ENCODE measurements at places on chromosomes 2 and 18.

DNA sequence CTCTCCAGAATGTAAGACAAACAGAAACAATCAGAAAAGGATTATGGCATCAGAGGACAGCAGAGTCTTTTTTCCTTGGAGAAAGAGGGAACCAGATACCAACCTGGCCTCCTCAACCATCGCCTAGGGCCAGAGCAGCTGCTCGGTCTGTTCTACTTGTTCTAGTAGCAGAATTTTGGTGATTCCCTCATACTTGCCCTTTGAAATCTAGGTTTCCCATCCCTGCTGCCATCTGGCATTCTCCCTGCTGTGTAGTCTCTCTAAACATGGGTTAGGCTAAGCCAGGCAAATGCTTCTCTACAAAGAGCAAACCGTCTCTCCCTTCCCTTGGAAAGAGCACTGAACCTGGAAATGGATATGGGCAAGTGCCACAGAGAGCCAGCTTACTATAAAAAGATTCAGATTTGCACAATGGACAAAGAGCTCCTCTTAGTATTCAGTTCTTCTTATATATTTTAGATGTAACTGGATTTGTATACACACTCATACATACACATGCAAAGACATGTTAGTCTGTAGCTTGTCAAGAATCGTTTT, 208.6 kb upstream of the ST6GAL2 start:
- DNase-seq = no peak

DNA sequence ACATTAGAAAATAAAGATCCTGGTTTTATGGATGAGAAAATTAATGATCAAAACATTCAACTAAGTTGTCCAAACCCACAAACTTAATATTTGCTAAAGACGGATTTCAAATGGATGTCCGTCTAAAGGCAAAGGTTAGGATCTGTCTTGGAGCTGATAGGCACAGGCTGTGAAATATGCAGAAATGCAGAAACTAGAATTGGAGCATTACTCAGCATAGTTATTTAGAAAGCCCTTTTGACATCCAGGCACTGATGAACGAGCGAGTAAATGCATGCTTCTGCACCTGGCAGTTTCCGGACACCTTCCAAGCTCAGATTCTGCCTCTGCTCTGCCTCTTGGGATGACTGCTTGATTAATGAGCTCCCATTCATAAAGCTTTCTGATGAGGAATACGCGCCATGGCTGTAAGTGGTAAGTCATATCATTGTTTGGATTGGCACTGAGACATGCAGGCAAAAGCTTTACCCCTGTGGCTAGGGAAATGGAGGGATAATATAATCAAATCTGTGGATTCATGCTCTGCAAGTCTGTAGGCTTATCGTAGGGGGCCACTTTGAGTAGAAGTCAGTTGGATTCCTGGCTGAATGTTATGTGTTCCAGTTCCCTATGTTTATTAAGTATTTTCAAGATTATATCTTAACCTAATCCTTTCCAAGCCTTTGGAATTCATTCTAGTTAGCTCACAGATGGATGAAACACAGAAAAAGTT, 2176.3 kb upstream of the CELF4 start:
- DNase-seq = no peak

- no peak for DNase-seq
These were observed 182.8 kb upstream of the RAB12 start for GRCh38 chr18:8426401-8426800.

- no peak for DNase-seq
These were observed 184.6 kb downstream of the ST6GAL2 start for GRCh38 chr2:106701203-106702022.

GRCh38 chr2:106085181-106085940, 108.7 kb downstream of the UXS1 start:
- no peak for DNase-seq

GRCh38 chr2:7904319-7904718, 777.5 kb upstream of the ID2 start:
- DNase-seq = no peak

DNA sequence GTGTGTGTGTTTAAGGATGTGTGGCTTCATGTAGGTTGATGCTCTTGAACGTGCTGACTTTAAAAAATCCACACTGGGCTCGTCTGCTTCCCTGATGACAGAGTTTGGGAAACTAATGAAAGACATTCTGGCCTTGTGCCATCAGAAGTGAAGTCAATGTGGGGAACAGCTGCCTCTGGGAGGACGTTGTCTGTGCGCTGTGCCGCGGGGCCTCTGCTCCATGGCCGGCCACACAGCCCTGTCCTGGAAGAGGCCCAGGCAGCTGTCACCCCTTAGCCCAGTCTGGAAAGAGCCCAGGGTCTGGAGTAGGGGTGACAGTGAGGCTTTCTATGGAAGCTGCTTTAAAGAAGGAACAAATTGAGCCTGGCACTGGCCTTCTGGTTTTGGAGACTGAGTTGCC, 155.8 kb downstream of the SH3RF3 start:
- DNase-seq = no peak

DNA sequence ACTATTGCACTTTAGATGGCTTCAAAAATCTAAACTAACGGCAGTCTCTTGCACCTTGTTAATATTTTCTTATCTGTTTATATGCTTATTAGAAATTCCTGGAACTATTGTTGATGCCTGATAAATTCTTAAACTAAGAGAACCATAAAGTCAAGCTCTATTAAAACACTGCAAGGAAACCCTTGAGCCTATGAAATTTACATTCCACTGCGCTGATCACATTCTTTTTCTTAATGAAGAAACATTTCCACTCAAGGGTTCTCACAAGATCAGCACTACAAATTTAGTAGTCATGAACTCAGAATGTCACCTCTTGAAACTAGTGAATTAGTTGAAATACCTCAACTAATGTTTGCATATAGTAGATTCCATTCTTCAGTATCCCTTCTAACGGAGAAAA, 331.8 kb upstream of the SLC8A1 start:
- no peak for DNase-seq

DNA sequence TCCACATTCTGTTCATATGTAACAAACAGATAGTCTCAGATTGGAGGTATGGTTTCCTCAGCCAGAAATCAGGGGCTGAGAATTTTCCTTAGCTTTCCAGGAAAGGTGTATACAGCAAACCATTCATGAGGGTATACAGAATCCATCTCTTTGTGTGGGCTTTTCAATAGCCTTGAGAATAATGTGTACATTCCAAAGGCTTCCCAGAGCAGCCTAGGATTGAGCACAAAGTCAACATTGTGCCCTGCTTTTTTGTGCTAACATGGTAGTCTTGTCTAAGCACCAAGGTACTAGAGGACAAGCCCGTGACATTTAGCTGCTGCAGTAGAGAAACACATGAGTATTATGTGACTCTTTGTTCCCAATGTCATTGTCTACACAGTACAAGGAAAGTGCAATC, 322.1 kb upstream of the TANK start:
- DNase-seq = no peak

GRCh38 chr2:171330155-171330956, 103.4 kb downstream of the METTL8 start:
- DNase-seq = no peak

GRCh38 chr2:34979148-34979547, 1376.4 kb upstream of the CRIM1 start:
- no peak for DNase-seq

- no peak for DNase-seq
These were observed 320.4 kb upstream of the HS6ST1 start for GRCh38 chr2:128639120-128639477.

- no peak for DNase-seq
These were observed 229.1 kb upstream of the RBBP8 start for GRCh38 chr18:22703883-22704585.

DNA sequence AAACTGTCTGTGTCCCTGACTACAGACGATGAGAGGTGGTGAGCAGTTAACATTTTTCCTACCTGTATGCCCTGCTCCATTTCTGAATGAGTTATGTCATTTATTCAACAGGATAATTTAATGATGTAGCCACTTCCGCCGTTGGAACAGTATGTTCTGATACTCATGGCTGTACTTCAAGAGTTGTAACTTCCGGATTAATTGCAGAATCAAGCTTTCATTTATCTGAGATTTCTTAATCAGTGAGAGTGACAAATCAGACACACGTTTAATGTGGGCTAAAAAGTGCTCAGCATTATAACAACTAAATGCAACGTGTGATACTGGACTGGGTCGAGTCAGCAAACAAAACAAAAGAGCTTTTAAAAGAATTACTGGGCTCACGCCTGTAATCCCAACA, 107.7 kb downstream of the KCTD1 start:
- no peak for DNase-seq

- no peak for DNase-seq
These were observed 57.8 kb upstream of the ST8SIA3 start for GRCh38 chr18:57294547-57294946.

DNA sequence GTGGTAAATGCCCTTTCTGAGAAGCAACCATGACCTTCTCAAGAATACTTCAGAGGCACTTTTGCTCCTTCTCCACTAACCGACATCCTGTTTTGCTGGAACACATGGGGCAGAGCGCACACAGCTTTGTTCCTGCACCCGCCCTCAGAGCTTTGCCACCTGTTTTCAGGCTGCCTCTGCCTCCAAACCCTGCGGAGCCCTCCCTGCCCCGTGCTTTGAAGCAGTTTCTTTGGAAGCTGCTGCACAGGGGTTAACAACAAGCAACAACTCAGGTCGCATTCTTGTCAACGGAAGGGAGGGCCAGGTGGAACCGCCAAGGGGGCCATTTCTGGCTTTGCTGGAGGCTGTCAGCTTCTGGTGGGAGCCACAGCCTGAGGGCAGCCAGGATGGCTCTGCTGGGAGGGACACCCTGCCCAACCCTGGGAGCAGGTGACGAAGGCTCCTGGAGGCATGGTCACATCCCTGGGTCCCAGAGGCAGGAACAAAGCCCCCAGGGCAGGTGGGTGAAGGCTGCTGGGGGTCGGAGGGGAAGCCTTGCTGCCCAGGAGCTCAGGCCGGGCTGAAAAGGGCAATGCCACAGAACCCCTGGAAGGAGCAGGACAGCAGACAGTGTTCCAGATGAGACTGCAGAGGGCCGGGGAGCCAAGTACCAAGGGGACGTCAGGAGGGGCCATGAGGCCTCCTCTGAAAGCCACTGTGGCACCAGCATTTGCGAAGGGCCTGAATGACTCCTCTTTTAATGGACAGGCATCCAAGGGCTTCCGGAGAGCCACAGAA, 46.8 kb downstream of the MRPS5 start:
- DNase-seq = peak; percentile 20

DNA sequence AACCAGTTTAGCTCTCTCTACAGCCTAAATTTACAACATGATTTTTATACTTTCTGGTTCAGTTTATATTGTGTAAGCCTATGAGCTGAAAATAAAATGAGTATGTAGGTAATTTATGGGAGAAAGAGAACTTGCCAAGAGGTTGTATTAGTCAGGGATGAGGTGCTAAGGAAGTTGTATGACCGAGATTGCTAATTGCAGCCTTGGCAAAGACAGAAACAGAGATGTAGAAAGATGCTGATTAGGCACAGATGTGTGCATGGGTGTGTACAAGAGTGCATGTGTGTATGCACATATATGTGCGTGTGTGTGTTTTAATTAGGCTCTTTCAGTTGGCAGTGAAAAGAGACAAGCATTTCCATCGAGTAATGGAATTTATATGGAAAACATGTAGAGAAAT, 213.9 kb downstream of the FBXO15 start:
- DNase-seq = no peak

DNA sequence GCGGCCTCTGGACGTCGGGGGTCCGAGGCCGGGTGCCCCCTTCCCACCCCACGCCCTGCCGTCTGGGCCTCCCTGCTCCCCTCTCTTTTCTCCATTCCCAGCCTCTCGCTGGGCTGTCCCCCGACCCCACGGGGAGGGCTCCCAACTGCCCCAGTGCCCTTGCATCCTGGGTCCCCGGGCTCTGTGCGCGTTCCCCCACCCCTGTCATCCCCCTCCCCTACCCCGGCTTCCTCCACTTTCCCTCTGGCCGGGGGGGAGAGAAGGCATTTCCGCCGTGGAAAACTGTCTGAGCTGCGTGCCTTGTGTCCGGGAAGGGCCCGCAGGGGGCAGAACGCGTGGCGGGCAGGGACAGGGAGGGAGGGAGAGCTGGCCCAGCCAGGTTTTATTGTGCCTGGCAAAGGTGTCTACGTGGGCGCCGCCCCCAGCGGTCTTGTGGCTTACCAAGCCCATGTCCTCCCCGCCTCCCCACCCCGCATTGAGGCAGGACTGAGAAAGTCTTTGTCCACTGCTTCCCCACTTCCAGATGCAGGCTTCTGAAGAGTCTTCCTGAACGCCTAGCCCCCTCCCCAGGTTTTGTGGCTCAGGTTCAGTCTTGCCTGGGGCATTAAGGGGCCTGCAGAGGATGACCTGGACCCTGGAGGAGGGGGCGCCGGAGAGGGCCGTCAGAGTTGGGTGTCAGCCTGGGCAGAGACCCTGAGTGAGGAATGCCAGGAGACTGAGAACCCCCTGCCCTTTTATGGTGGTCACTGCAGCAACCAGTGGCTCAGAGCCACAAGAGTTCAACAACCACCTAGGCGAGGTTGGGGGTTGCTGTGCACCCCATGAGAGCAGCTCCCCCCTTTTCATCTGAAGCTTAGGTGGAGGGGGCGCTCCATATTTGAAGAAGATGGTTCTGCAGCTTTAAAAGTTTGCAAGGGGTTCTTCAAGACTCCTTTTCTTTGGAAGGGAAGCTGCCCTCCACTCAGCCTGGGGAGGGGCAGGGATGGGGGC, 1.3 kb downstream of the ITM2C start:
- no peak for DNase-seq

- DNase-seq = peak; percentile 34
These were observed 54.5 kb downstream of the EPAS1 start for GRCh38 chr2:46351750-46352138.

Measured in activated CD8-positive, alpha-beta memory T cell treated with anti-CD3 and anti-CD28 coated beads for 1 hour (primary cell).